Hepatocyte (in vitro differentiated cells): ENCODE measurements at places on chromosomes 4 and X. TPM values are rescaled to one million over a fixed set of nuclear protein-coding genes. Genes with fewer than 3 reads are reported as not detected.
A peak's percentile ranks its signal among the peaks of the same experiment; 100 is the strongest.

Gene RNF212
- 3.0 and 10.4 TPM in 2 replicates for total RNA-seq

Gene BTC
- total RNA-seq = 1.7 and 2.5 TPM in 2 replicates

Gene PSAPL1
- 4.3 and 5.8 TPM in 2 replicates for total RNA-seq

Gene KCND1
- total RNA-seq = 0.64 and 0.87 TPM in 2 replicates

Gene UTP14A
- 11.4 and 13.1 TPM in 2 replicates for total RNA-seq

Gene KLHL13
- total RNA-seq = 44.9 and 49.4 TPM in 2 replicates

Gene DMRTC1B
- total RNA-seq = 0.16 and 3.0 TPM in 2 replicates

Gene MAP7D3
- total RNA-seq = 3.9 and 6.9 TPM in 2 replicates

Gene MAPK10
- 12.2 and 14.8 TPM in 2 replicates for total RNA-seq

Gene REPS2
- 3.3 and 5.0 TPM in 2 replicates for total RNA-seq

Gene MSX1
- 25.4 and 25.7 TPM in 2 replicates for total RNA-seq

Gene PTTG2
- not detected in 2 replicates for total RNA-seq

Gene TMEM144
- total RNA-seq = 58.9 and 68.5 TPM in 2 replicates

Gene SLAIN2
- 67.6 and 101 TPM in 2 replicates for total RNA-seq

DNA sequence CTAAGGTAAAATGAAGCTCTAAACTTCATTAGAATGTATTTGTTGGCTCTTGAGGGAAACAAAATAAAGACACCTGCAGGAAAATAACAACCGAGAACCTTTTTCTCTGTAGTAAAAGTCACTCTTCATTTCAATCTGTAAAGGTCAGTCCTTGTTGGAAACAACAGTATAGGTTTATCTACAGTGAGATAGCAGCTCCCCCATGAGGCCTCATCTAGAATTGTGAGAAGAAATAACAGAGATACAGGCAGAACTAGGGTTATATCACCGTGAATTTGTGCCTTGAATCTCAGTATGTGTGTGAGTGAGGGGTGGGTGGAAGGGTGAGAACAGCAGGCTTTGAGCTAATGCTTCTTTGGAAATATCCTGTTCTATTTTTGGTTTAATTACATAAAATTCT, 107.8 kb upstream of the FMR1 start:
- peak; percentile 28 for DNase-seq

GRCh38 chr4:128358231-128358912, 70.8 kb upstream of the PGRMC2 start:
- peak; percentile 46 for DNase-seq

- DNase-seq = no peak
Measured at GRCh38 chr4:15935504-15936402, 2.8 kb downstream of the FGFBP1 start.

DNA sequence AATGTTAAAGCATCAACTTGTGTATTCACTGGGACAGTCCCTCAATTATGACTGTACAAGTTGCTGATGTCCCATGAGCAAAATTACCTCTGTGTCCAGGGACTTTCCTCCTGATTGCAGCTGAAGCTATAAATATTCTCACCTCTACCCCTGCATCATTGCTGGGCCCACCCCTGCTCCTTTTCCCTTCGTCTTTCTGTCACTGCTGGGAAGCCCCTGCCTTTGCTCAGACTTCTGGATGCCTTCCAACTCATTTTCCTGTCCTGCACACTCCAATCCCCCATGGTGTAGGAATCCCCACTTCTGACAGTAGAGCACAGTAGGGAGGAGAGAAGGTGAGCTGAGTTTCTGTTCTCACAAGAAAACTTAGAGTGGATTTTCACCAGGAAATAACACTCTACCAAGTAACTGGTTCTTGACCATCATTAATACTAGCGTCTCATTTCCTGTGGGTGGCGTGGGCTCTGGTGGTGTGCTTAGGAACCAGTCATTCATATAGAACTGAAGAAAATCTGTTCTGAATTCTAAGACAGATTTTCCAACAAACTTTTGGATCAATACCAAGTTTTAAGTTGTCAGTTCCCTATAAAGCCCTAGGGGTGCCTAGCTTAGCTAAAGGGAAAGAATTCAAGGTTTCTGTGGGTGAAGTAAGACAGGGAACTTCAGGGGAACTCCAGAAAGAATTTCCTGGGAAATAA, 136.2 kb upstream of the MED14 start:
- DNase-seq = no peak

DNA sequence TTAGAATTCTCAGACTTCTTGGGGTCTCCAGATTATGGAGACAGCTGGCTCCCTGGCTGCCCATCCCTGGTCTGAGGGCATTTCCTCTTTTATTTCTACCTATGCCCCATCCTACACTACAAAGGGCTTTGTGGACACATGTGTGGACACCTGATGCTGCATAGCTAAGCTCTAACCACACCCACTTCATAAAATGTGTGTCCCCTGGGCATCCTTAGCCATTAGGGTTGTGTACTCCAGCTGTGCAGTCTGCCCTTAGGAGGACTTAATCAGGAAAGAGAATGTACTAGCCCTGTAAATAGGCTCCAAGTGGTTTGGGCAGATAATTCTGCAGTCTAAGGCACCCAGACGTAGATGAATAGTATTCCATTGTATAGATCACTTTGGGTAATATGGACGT, 47.0 kb downstream of the COQ2 start:
- DNase-seq = no peak

GRCh38 chrX:128518508-128518907, 466.3 kb upstream of the ACTRT1 start:
- DNase-seq = peak; percentile 7

DNA sequence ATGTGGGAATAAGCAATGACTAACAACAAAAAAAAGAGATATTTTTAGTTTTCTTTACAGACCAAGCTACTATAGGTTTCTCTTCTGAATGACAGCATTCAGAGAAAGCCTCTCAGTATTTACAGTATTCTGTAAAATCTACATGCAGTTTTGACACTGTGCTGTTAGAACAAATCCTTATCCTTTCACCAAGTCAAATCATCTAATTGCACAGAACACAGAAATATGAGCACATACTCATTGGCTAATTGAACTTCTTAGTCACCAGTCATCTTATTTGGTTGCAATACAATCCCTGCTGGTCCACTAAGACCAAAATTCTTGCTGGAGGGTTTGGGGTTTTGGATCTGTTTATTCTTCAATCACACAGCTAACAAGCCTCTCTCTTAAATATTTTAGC, 5.7 kb downstream of the ACOT9 start:
- DNase-seq = no peak

DNA sequence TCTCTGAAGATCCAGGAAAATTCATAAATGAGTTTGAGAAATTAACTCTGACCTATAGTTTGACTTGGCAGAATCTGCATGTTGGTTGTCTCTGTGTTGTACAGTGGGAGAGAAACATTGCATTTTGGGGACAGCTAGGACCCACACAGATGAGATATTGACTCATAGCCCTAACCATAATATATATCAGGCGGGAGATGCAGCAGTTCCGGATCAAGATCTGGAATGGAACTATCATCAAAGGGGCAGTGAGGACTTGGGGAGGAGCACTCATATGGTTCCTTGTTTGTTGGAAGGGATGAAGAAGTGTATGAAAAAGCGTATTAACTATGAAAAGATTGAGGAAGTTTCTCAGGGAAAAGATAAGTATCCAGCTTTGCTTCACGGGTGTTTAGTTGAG, 14.0 kb downstream of the CXCL2 start:
- DNase-seq = no peak

DNA sequence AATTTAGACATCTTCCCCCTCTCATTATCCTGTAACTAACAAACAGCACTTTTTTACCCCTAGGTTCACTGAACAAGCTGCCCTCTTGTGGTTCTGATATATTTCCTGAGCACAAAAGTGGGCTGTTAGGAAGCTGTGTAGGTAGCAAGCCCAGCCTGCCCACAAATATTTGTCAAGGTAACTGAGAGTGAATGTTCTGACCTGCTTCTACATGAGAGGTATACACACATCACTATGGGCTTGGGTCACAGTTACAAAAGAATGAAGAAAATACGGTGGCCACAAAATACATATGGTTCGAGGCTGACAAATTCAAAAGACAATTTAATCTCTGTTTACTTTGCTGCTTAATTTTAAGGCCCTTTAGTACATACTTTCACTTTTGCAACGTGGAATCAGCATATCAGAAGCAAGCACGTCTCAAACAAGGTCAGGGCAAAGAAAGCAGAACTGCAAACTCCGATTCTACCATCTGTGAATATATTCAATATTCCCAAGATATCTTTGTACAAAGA, 78.7 kb downstream of the RBM47 start:
- DNase-seq = peak; percentile 59

DNA sequence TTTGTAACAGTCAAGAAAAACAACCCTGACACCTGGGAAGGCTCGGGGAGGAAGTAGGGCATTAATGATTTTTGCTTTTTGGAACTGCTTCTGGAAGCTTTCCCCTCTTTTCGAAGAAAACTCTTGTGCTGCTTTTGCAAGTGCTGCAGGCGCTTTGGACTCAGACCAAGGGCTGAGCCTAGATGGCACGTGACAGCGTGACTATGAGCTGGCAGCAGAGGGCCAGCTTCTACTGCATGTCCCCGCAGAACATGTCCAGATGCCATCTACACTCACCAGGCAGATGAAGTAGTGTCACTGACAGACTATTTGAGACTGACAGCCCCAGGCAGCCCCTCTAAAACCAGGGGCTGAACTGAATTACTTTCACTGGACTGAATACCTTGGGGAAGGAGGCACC, 6.2 kb downstream of the NR0B1 start:
- DNase-seq = no peak

GRCh38 chr4:140738139-140738538, 18.0 kb downstream of the TBC1D9 start:
- no peak for DNase-seq

DNA sequence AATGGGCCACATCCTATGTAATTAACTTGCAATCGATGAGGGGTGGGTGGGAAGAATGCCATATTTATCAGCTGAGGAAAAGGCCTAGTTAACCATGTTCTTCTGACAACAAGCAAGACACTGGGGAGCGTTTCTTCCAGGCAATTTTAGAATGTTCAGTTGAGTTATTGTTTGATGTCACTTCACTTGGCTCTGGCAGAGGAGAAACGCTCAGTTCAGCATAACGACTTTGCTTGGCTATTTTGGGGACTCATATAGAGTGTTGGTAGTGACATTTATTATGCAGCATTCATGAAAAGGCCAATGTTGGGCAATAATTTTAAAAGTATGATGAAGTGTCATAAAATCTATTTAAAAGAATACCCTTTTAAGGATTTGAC, 648 bp downstream of the SYNPO2 start:
- no peak for DNase-seq

DNA sequence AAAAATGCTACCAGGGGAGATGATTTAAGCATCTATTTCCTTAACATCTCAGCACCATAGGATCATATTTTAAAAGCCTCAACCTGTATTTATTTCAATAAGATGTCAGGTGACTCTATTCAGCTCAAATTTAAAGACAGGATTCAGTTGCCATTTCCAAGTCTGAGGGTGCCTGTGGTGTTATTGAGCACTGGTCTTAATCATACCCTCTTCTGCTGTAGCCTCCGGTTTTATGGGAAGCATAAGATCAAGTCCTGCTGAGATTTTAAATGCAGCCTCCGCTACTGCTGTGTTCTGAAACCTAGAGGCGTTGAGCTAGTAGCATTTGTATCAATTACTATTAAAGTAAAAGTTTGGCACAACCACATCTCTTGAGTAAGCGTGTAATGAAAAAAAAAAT, 185.7 kb upstream of the NWD2 start:
- no peak for DNase-seq

GRCh38 chrX:150692831-150693724, at the start of gene MTMR1:
MTMR1 (plus strand) TSS chrX:150693396; CDS start chrX:150693531, 135 bp downstream.
- DNase-seq = peak; percentile 65

- no peak for DNase-seq
Measured at GRCh38 chr4:12644261-12644660, 839.9 kb downstream of the RAB28 start.

DNA sequence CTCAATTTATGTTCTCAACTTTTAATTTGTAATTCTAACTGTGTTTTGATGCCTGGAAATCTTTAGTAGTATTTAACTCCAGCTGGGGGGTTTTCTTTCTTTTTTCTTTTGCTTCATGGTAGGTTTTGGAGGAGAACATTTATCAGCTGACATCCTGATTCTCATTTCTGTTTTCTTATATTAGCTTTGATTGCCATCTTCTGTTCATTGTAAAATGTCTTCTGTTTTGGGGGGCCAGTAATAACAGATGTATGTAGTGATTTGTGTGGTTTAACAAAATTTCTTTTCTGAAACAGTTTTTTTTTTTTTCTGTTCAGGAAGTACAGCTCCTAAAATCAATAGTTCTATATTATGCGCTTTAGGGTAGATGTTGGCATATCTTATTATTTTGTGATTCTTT, 182.2 kb downstream of the GABRB1 start:
- no peak for DNase-seq

DNA sequence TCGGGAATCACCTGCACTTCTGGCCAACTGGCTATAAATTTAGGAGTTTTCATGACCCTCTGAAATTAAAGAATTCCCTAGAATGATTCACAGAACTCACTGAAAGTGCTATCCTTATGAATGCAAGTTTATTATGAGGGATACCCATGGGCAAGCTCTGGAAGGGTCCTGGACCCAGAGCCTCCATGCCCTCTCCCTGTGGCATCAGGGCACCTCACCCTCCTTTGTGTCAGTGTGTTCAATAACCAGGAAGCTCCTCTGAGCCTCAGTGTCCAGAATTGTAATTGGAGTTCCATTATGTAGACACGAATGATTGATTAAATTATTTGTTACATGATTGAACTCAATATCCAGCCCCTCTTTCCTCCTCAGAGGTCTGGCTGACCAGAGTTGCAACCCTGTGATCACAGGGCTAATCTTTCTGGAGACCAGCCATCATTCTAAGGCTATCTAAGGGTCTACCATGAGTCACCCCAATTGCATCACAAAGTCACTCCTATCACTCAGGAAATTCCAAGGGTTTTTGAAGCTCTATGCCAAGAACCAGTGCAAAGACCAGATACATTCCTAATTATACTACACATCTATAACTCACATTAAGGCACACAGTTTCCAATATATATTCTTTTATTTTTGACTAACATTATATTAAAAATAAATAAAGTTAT, 8.9 kb downstream of the ANXA3 start:
- DNase-seq = peak; percentile 65

- no peak for DNase-seq
Measured at GRCh38 chr4:139483000-139483399, 29.1 kb downstream of the RAB33B start.

GRCh38 chr4:159290321-159291030, 187.6 kb downstream of the RAPGEF2 start:
- no peak for DNase-seq

GRCh38 chr4:105453550-105454205, 20.2 kb downstream of the PPA2 start:
- no peak for DNase-seq

GRCh38 chr4:79163981-79164490, 161.8 kb downstream of the NAA11 start:
- DNase-seq = no peak

DNA sequence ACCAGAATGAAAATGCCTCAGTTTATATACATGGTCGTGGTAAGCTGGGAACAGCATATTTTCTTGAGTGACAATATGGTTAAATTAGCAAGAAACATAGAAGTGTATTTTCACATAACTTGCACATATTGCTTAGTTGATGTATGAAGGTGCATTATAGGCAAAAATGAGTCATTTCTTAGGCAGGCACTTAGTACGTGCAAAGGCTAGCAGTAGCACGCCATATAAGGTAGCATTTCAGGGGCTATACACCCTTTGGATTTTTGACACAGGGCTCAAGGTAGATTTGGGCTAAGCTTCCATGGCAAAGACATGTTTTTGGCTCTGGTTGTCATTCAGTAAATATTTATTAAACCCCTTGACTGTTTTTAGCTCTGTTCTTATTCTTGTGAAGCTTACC, 33.1 kb downstream of the PCDH7 start:
- peak; percentile 22 for DNase-seq

GRCh38 chrX:17403972-17404371, 29.0 kb downstream of the NHS start:
- no peak for DNase-seq
